Tongue (tissue), 3 donors: ENCODE measurements at places on chromosomes 2 and 18.

- DNase-seq: no peak
Observed at GRCh38 chr2:167200019-167200418, 311.7 kb downstream of the XIRP2 start.

GRCh38 chr18:32530947-32531651, 60.4 kb upstream of the GAREM1 start:
- no peak for DNase-seq

GRCh38 chr2:15391751-15392150, 169.4 kb downstream of the NBAS start:
- peak; percentile 21 for DNase-seq

DNA sequence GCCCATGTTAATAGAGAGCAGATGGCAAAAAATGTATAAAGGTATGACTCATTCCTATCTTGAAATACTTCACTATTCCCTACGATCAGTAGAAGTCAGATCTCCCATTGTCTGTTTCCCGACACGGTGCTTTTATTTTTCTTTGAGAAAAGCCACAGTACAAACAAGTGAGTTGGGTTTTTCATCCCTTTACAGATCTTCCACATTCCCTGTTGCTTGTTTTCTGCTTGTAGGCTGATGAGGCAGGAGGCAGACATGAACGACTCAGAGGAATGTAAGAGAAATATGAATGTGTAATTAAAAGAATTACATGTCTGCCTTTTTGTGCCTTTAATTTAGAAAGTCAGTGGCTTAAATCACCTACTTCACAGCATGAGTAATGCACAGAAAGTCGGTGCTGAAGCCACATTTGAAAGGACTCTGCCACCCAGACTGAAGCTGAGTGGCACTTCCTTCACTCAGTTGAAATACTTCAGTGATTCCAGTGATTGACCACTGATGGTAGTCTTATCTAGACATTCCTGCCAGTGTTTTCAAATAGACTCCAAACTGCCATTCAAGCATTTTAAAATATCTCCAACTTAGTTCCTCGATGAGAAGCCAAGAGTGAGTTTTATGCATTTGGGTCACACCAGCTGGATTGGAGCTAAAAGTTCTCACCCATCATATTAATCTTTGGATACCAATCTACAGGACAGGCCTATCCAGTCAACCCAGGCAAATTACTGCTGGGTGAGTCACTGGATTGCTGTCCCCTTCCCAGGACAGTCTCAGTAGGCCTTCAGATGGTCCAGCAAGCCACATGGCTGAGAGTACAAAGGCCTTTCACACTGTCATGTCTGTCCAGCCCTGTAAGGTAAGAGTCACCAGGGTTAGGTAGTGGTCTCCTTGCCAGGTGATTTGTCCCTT, 79.0 kb downstream of the COLEC12 start:
- DNase-seq: no peak

DNA sequence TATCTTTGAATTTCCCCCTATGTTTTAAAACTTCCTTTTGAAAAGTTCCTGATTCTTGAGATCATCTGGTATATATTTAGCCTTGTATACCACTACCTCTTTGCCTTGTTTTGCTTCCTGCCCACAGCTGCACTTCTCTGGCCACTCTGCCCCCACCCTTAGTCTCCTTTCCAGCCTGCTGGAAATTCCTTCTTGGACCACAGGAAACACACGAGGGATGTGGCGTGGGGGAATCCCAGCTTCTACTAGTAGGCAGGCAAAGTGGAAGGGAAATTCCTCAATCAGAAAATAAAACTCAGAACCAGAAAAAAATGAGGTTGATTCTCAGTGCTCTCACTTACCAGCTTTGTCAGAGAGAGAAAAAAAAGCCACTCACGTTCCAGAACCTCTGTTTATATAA, 13.4 kb downstream of the IL18RAP start:
- no peak for DNase-seq

- no peak for DNase-seq
Observed at GRCh38 chr2:2547451-2547850, 216.4 kb upstream of the MYT1L start.
